ENCODE measurements at places on chromosomes 7 and 10.
A peak's percentile ranks its signal among the peaks of the same experiment; 100 is the strongest.

GRCh38 chr7:98869597-98870120 lies at the start of gene TMEM130:
TMEM130 (minus strand) TSS chr7:98870014; CDS start chr7:98869861, 153 bp downstream.
- no peak for DNase-seq

DNA sequence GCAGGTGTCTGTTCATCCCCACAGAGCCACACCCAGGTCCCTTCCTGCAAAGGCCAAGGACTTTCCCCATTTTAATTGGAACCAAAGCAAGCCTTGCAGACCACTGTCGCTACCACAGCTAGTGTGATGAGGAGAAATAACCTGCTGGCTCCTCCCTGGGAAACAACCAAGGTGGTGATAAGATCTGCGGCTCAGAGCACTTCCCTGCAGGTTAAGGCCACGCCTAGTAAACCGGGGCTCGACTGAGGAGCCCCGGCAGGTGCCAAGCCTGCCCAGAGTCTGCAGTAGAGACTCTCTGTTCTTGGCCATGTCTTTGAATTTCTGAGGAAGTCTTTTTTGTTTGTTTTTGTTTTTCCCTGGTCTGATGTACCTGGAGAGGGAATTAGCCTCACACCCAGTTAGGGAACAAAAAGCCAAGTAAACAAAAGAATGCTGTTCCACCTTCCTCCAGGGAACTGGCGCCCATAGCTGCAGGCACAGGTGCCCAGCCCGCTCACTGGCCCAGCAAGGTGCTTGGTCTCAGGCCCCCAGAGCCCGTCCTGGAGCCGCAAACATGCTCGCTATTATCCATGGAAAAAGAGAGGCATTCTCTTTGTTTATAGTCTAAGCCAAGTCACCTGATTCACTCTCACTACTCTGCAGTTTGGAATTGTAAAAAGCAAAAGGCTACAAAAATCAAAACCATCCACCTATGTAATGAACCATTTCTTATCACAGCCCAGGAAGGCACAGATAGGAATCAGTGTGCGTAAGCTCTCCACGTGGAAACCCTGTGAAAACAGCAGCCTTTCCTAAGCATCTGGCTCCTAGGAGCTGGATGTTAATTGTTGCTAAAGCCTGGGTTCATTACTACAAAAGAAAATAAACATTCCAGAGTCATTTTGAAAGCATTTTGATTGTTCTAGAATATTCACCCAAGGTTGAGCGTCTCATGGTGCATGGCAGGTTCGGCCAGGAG lies 2.7 kb downstream of the GPR146 start:
- peak; percentile 19 for DNase-seq

DNA sequence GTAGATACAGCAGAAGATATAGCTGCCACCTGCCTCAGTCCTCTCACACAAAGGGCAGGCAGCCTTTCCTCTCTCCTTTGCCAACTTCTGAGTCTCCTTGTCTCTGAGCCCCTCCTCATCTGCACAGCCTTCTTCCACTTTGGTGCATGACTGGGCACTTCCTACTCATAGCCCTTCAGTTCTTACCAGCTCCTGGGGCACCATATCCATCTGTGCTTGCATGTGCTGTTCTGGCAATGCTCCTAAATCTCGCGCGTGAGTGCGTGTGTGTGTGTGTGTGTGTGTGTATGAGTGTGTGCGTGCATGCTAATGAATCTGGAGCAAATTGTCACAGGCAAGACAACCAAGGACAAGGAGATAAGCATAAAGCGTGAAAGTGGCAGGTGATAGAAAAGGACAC lies 1271.6 kb upstream of the SORCS1 start:
- no peak for DNase-seq

DNA sequence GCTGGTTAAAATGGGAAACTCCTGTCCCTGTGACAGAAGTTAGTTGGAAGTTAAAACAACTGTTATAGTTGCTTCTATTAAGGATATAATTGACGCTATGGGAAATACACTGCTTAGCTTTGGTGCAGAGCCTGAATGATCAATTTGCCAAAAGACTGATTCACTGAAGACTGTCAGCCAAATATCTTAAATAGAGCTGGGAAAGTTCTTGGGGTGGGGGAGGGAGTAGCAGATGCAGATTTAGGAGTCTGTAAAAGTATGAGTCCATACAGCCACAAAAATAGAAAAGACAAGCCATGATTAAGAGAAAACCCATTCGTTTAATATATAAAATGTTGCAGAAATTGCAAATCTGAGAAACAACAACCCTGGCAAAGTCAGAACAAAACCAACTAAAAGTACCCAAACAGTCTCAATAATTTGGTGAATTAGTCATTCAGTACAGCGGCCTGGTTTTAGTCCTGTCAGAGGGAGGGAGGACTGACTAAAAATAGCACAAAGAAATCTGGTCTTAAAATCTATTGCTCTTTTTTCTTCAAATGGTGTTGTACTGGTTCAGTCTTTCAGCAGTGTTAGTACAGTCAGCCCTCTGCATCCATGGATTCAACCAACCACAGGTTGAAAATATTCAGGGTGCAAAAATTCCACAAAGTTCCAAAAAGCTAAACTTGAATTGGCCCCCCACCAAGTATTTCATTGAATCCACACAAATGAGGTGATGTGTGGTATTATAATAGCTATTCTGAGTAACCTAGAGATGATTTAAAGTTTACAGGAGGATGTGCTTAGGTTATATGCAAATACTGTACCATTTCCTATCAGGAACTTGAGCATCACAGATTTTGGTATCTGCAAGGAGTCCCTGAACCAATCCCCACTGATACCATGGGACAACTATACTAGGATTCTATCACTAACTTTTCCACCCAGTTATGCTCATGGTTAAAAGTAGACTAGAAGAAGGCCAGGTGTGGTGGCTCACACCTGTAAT lies 30.0 kb downstream of the STK17A start:
- no peak for DNase-seq

- no peak for DNase-seq
Observed at GRCh38 chr10:123135415-123136141, at the start of gene HMX3. HMX3 (plus strand) TSS chr10:123135970; CDS start chr10:123136051, 81 bp downstream.

GRCh38 chr7:142603870-142604448 lies 145.3 kb upstream of the PRSS1 start:
- DNase-seq: peak; percentile 46

DNA sequence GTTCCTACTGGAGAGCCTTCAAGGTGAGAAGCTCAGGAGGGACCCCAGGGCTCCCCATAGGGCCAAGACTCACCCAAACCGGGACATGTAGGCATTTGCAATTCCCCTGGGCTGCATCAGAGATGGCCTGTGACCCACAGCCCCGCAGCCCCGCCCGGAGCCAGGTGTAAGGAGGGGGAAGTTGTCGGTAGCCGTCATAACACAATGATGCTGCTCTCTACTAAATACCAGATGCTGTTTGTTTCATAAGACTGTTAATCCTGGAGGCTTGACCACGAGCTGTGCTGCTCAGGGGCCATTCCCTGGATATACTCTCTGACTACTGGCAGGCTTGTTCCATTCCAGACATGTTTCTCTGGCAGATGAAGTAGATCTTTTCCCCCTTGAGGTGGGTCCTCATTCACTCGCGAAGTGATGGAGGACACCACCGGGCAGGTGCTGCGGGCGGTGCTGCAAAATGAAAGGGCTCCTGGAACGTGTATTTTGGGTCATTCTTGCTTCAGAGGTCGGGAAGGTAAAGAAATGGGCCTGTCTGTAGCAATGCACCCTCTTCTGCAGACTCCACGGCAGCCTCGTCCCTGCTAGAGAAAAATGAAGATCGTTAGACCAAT lies 61.1 kb downstream of the MKI67 start:
- no peak for DNase-seq

DNA sequence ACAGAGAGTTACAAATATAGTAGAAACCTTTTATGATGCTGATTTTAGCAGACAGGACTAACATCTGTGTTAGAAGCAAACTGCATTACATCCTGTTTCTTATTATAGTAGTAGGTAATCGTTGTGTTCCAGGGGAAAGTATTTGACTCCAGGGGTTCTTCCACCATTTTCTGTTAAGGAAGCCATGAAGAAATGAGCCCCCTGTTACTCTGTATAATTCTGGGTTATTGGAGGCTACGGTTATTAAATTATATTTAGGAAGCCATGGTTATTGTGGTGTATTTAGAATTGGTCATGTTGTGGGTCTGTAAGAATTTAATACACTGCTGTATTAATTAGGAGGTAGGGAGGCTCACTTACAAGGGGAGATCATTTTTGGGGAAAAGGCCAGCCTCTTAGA lies 175.8 kb upstream of the AGK start:
- DNase-seq: no peak

DNA sequence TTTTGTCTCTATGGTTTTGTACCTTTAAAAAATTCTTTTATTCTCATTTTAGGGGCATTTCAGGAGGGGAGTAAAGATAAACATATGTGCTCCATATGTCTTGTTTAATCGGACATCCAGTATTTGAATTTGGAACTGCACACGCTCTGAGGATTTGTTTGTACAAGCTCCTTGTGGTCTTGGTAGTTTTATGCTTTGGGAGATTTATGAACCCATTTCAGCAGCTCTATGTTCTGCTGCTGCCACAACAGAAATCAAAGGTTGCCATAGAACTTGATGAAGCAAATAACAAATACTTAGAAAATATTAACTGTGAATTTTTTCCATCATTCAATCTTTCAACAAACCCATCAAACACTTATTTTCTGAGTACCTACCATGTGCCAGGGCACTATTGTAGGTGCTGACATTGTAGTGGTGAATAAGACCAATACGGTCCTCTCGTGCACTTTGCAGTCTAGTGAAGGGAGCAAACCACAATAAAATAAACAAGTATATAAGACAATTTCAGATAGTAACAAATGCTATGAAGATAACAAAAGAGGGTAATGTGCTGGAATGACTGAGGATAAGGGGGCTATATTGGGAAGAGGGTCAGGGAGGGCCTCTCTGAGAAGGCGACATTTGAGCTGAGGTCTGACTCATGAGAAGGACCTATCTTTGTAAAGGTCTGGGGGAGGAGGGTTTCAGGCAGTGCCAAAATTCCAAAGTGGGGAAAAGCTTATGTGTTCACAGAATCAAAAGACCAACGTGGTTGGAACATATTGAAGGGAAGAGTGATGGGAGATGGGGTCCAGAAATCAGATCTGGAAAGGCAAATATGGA lies 30.4 kb downstream of the MYPN start:
- no peak for DNase-seq

- no peak for DNase-seq
Observed at GRCh38 chr10:88253-88652, 39.2 kb upstream of the TUBB8 start.

- no peak for DNase-seq
Observed at GRCh38 chr10:86449926-86450558, 71.5 kb downstream of the WAPL start.

DNA sequence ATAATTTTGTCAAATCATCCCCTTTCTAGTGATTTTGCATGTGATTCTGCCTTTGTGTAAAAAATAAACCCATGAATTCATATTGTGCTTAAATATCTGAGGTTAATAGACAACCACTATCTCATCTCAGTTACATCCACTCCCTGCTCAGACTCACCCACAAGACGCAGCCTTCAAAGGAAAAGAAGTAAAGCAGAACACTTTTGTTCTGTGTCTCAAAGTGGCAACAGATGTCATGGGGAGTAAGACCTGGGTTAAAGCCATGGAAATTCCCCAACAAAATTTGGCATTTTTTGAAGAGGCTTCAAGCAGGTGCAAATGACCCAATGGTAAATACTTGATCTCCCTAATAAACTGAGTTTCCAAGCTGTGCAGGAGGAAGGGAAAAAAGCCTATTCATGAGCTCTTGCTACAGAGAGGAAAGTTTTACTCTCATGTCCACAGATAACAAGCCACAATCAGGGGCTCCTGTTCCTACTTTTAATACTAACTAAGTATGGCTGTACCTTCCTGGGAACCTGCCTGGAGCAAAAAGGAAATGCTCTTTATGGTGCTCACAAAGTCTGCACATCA lies 4.7 kb downstream of the CYP3A7 start:
- DNase-seq: no peak

- DNase-seq: no peak
Observed at GRCh38 chr10:79434821-79435251, 10.6 kb downstream of the ZCCHC24 start.

- no peak for DNase-seq
Observed at GRCh38 chr7:37932543-37932942, 12.1 kb downstream of the EPDR1 start.

DNA sequence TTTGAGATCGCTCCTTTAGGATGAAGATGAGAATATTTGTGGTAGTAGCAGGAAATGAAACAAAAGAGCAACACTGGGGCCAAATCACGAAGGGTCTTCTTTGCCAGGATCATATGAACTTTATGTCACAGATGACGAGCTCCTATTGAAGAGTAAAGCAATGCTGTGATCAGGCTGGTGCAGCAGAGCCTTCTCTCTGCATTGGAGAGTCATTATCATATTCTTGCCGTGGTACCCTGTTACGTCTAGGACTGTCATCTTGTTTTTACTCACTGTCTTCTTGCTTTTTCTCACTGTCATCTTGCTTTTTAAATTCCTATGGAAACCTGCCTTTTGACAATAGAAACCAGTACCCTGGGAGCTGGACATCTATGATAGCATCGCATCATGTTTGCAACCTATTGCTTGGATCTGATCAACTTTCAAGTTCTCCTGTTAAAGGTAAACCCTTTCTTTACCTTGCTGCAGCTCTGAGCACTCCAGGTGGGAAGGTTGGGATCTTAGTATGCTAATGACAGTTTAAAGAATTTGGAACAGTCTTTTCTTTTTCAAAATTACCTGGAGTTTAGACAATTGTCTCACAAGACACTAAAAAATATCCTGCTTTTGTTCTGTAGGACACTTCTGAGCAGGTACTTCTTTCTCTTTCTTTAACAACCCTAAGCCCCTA lies 27.9 kb upstream of the CACNA2D1 start:
- no peak for DNase-seq

- DNase-seq: no peak
Observed at GRCh38 chr10:12511651-12512050, 162.3 kb downstream of the CAMK1D start.

DNA sequence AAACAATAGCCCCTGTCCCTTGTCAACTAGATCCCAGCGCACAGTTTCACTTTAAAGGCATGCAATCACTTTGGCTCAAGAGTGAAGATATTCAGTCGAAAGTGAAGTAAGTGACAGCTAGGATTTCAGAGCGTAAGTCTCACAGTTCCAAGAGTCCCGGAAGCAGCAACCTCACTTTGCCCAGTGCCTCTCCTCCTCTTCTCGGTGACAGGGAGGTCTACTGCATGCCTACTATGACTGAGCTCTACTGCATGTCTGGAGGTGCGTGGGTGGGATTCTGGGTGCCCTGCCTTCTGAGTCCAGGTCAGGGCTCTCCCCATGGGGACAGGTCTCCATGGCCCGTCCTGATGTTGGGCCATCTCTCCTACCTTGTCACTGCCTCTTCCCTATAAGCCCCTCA lies 17.0 kb downstream of the PRKCQ start:
- DNase-seq: no peak

DNA sequence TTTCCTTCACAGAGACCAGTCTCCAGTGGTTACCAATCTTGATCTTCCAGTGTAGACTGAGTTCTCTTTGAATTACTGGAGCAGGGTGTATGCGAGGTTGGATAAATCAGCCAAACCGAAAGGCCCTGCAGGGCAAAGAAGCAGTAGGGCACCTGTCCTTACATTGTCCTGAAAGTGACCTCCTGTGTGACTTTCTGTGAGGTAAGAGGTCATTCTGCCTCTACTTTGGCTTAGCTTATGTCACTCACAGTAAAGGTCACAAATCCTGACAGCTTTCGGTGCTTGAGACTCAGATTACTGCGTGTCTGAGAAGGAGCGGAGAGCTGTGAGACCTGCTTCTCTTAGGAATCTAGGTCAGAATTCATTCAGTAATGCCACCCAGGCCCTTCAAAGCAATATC lies 252.7 kb upstream of the ETV1 start:
- no peak for DNase-seq

- no peak for DNase-seq
Observed at GRCh38 chr7:135731-136645, 56.4 kb upstream of the FAM20C start.

- DNase-seq: no peak
Observed at GRCh38 chr7:20190560-20191390, 26.4 kb downstream of the MACC1 start.

Measured in stimulated activated naive CD4-positive, alpha-beta T cell (primary cell).